ENCODE measurements at places on chromosomes 4 and X.

- DNase-seq = no peak
Measured at GRCh38 chr4:141335166-141335565, 114.5 kb downstream of the ZNF330 start.

- no peak for DNase-seq
Measured at GRCh38 chrX:153724252-153725038, at the start of the genes ABCD1 and BCAP31. Gene ABCD1, plus strand, starts transcription at chrX:153724856. Its CDS starts 411 bp downstream, at chrX:153725267. Gene BCAP31, minus strand, starts transcription at chrX:153724387. Its CDS starts 1,143 bp downstream, at chrX:153723244.

GRCh38 chr4:127162741-127163140, 470.0 kb upstream of the INTU start:
- no peak for DNase-seq

DNA sequence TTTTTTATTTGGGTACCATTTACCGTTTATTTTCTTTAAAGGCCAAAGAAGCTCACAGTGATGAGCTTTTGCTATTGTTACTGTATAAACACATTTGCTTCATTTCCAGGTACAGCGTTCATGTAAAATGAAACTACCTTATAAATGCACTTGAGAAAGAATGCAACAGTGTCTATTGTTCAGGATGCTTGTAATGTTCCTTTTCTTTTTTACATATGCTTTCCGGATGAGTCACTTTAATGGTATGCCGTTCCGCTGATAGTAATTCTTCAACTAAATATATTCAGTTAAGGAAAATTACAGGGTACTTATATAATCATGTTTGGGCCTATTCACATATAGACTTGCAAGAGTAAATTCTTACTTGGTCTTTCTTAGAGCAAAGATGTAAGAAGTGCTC, 354.9 kb downstream of the RPA4 start:
- no peak for DNase-seq

GRCh38 chr4:109921384-109921808, 8.7 kb downstream of the EGF start:
- DNase-seq = no peak

GRCh38 chrX:17590892-17591740, 146.2 kb upstream of the SCML1 start:
- DNase-seq = no peak

GRCh38 chr4:186700746-186701145, 22.9 kb downstream of the FAT1 start:
- DNase-seq = no peak

GRCh38 chrX:134171661-134172587, 65.1 kb upstream of the CCDC160 start:
- peak; percentile 3 for DNase-seq

DNA sequence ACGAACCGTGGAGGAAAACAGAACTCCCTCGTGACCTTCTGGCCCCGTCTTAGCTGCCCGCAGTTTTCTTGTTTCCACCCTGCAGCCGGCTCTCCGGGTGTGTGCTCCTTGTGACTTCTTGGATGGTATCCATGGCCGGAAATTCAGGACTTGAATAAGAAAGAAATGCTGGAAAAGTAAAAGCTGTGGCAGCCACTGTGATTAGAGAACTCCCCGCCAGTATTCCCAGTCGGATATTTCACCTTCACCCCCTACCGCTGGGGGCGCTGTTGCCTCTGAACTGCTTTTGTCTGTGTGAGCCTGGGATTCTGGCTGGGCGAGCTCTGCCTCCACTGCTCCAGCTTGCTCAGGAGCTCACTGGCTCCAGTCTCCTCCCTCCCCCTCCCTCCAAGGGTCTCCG, 41.5 kb upstream of the CYP4V2 start:
- DNase-seq = no peak

- DNase-seq = no peak
Measured at GRCh38 chr4:8427262-8427661, 13.3 kb downstream of the ACOX3 start.

- DNase-seq = no peak
Measured at GRCh38 chrX:10636337-10636736, 16.0 kb upstream of the MID1 start.

DNA sequence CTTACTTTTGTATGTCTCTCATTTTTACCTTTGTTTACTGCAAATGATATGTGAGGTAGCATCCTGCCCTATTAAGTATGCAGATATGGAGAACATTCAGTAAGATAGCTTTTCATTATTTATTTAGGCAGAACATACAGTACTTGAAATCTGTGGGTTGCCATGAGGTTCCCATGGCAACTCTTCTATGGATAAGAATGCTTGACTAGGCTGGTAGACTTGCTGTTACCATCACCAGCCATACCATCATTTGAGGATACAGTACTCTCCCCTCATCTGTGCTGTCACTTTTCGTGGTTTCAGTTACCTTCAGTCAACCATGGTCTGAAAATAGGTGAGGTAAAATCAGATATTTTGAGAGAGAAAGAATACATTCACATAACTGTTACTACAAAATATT, 56.7 kb downstream of the NAF1 start:
- DNase-seq = no peak

- no peak for DNase-seq
Measured at GRCh38 chr4:176805155-176805554, 12.4 kb upstream of the VEGFC start.

DNA sequence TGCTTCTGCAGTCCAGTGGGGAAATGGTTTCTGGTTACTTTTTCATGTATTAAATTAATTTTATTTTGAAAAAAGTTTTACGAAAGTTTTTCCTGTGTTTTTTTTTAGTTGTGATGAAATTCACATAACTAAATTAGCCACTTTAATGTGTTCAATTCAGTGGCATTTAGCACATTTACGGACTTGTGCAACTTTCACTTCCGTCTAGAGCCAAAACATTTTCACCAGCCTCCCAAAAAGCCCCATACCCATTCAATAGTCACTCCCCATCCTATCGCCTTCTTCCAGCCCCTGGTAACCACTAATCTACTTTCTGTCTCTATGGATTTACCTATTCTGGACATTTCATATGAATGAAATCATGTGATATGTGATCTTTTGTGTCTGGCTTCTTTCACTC, 22.8 kb upstream of the TBL1X start:
- no peak for DNase-seq

- no peak for DNase-seq
Measured at GRCh38 chr4:141081921-141082395, 51.3 kb downstream of the RNF150 start.

DNA sequence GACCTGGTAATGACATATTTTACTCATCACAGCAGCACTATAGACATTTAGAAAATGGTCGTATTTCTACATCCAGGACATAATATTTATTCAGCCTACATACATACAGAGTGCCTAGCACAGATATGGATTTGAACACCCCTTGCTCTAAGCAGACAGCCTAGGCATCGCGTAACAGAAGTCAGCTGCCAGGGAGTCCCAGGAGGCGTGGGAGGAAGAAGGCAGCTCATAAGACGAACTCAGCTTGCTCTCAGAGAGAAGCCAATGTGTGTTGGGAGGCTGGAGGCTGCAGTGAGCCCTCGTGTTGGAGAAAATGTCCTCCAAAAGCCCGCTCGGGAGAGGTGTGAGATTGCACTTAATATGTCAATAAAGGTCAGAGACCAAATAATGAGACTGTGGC, 131.6 kb downstream of the BCOR start:
- no peak for DNase-seq

DNA sequence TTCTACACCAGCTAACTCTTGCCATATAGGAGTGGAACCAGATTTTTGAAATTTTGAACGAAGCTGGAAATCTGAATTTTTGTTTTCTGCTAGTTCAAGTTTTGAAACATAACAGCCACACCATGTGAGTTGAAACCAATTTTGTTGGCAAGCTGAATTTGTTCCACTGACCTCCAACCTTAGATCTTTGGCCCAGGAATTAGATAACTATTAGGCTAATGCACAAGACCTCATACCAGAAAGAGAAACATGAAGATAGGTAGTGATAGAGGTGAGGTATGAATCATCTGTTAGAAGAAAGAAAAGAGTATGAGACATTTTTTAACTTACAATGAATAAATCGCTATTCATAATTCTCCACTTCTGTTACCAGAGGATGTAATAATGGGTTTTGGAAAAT, 76.8 kb upstream of the ACSL1 start:
- DNase-seq = no peak

DNA sequence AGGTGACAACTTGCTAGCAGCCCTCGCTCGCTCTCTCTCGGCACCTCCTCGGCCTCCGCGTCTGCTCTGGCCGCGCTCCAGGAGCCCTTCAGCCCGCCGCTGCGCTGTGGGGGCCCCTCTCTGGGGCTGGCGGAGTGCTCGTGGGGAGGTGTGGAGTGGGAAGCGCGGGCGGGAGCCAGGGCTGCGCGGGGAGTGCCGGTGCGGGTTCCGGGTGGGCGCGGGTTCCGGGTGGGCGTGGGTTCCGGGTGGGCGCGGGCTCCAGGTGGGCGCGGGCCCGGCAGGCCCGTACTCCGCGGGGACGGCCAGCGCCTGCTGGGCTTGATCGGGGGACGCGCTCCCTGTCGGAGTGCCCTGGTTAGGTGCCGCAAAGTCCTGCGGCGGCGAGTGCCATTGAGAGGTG, 384.3 kb downstream of the GPM6A start:
- DNase-seq = no peak

- no peak for DNase-seq
Measured at GRCh38 chr4:175813204-175813603, 1.1 kb upstream of the GPM6A start.

- DNase-seq = no peak
Measured at GRCh38 chr4:86600007-86600653, 6.0 kb downstream of the PTPN13 start.

DNA sequence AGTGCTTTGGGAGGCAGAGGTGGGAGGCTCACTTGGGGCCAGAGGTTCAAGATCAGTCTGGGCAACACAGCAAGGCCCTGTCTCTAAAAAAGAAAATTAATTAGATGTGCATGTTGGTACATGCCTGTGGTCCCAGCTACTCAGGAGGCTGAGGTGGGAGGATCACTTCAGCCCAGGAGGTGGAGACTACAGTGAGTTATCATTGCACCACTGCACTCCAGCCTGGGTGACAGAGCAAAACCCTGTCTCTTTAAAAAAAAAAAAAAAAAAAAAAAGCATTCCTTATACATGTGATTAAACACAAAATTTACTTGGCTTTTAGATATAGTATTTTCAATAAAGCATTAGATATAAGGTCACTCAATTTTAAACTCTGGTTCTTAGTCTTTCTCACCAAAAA, 34.9 kb downstream of the SMARCA1 start:
- DNase-seq = no peak

GRCh38 chr4:186871856-186872255, 148.2 kb upstream of the FAT1 start:
- no peak for DNase-seq

DNA sequence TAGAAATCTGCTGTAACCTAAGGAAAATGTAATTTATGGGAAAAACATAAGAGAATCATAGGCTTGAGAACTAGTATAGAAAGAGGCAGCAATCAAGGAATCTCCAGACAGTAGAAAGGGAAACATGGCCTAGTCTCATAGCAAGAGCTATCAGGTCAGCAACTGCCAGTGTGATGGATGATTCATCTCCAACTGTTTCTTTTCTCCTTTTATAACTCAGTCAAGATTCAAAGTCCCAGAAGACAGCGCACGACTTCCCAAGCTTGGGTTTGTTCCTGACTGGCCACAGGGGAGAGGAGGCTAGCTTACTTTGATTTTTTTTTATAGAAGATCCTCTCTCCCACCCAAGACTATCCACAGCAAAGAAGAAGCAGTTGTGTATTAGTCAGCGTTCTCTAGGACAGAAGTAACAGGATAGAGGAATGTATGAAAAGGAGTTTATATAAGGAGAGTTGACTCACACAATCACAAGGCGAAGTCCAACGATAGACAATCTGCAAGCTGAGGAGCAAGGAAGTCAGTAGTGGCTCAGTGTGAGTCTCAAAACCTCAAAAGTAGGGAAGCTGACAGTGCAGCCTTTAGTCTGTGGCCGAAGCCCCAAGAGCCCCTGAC, 181.5 kb downstream of the GC start:
- DNase-seq = no peak

DNA sequence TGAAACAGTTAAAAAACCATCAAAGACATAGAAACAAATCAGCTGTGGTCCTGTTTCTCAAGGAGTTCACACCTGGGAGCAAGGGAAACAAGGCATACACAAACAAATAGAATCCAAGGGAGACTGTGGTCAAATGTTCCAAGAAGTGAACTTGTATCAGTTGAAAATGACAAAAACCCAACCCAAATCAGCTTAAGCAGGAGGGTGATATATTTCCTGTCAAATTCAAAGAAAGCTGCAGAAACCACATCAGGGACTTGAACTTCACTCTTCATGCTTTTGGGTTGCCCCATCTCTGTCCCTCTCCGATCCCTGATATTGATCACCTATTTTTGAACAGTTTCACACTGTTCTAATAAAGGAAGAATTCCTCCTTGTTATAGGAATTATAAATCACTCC, 148.6 kb upstream of the FMR1 start:
- no peak for DNase-seq

DNA sequence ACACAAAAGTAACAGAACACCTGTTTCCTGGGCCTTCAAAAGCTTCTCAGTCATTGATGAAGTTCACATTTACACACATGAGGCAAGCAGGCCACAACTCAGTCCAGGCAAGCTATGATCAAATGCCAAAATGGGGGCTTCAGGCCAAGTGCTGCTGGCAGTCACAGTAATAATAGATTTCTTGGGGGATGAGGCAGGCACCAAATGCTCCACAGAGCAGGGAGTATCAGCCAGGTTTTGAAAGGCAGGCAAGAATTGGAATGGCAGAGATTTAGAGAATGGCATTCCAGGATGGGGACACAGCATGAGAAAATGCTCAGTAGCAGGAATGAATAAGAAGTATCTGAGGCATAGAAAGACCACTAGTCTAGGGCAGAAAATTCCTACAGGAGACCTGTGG, 52.8 kb downstream of the GRIA3 start:
- DNase-seq = no peak

GRCh38 chr4:66160606-66161005, 490.3 kb upstream of the EPHA5 start:
- no peak for DNase-seq

DNA sequence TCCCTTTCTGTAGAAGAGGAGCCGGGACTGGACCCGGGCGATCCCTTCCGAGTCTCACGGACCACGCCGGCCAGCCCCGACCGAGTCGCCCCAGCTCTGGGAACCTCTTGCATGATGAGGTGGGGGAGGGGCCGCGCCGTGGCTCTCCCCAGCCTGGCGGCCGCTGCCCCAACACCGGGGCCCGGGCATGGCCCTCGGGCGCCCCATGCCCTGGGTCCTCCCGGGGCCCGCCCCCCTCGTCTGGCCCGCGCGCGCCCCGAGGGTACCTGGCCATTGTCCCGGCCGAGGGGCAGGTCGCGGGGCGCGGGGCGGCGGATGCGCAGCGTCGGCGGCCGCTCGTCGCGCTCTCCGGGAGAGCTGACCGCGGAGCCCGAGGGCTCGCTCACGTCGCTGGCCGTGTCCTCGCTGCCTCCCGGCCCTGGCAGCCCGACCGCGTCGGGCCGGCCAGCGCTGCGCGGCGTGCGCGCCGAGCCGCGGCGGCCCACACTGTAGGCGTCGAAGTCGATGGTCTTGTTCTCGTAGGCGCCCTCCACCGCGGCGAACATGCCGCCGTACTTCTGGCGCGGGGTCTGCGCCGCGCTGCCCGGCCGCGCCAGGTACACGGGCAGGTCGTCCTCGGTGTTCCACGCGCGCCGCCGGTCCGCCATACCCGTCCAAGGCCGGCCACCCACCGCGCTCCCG, 423 bp downstream of the CRMP1 start:
- no peak for DNase-seq
